ENCODE measurements at places on chromosomes 7 and 10.

DNA sequence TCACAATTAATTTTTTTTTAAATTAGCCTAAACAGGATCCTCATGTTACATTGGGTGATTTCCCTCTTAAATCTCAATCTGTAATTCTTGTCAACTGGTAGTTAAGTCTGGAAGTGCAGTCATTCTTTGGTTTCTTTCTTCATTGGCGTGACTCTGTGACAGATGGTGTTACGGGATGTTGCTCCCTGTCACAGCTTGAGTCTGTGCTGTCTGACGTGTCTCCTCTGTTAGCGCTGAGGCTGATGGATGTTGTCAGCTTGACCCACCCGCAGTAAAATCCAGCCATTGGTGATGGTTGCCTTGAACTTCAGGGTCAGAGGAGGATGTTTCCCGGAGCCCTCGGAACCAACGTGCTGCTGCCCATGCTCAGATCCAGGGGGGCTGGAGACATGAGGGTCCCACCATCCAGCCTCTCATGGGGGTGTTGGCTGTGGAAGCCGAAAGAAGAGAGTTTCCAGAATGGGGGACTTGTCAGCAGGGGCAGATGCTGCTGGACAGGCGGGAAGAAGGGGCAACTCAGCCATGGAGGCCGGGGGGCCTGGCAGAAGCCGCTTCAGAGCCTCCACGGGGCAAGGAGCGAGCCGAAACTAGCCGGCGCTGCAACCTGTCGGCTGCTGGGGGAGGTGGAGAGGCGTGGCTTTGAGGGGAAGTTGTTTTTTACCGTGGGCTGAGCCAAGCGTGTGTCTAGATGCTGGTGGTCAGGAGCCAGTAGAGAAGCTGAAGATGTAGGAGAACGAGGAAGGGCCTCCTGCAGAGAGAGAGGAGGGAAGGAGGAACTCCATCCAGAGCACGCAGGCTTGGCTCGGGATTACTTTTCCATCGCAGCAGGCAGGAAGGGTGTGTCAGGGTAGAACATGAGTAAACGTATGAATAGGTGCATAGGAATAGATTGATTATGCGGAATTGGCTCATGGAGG is 3.5 kb downstream of the SUN1 start:
- DNase-seq, result no peak

DNA sequence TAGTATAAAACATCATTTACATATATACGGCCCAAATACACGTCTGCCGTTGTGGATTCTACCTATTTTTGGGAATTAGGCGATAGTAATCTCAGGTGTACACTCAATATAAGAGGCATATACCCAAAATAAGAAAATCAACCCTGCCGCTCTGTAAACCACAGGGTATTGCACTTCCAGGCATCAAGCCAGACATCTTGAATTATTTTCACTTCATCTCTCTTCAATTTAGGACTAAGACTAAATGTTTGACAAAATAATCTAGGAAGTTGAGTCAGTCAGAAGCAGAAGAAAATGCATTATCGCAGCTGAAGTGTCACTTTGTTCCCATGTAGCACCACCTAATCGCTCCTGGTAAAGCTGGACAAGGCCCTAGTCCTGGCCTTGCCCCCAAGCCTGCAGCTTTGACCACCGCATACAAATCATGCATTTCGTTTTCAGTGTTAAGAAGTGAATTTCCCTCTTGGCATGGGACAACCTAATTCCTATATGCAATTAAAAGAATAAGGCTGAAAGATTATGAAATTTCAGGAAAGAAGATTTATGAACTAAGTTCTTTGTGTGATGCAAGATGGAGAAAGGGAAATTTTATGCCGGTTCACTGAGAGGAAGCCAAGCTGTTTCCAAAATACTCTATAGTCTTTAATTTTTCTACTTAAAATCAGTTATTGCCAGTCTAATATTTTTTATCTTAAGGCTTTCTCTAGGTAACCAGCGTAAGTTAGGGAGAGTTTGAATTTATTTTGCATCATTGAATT is 26.0 kb downstream of the CABCOCO1 start:
- no peak for DNase-seq

GRCh38 chr10:33869028-33869427 is 534.6 kb upstream of the NRP1 start:
- no peak for DNase-seq

DNA sequence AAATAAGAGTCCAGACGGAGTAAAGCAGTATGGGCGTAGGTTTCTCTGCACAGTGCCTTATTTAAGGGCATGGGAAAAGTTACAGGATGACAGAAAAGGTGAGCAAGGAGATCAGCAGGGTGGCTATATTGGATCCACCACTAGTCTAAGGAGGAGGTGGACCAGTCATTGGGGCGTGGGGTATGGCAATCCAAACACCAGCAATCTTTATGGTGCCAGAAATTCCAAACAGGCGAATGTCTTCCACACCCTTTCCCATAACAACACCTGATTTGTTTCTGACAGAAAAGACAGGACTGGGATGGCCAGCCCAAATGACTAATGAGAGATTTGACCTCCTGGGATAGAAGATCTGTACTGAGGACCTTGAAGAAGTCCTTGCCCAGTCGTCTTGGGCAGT is 181.8 kb upstream of the MBL2 start:
- no peak for DNase-seq

DNA sequence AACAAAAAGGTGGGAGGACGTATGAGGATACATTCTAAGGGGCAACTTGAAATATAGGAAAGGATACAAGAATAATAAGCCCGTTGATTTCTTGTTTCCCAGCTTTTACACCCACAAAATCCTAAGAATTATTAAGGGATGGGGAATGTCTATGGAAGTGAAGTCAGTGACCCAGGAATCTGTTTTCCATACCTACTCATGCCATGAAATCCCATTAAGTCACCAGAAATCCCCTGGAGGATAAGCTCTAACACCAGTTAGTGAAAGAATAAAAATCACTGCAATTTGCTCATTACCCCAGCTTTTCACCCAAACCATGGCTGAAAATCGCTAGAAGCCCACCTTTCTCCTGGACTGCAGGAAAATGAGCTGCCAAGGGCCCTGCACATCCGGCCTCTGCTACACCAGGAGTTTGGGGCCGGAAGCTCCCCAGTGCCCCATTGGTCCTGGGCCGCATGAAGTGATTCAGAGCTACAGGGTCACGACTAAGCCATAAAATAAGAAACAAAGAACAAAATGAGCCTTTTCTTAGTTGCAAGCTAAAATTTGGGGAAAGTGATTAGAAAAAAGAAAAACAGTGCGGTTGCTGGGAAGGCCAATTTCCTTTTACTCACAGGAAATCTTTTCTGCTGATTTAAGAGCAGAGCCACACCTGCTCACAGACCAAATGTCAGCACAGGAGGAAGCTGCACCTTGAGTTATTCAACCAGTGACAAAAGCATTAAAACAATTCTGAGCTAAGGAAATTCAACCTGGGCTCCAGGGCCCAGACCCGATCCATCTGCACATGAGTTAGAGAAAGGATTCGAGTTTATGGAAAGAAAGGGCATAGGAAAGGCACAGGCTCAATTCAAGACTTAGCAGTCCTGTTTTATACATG is 40.3 kb downstream of the HIPK2 start:
- no peak for DNase-seq

GRCh38 chr10:100697070-100697469 is 48.3 kb upstream of the PAX2 start:
- DNase-seq, result no peak

GRCh38 chr10:104577163-104577562 is 63.9 kb upstream of the SORCS3 start:
- no peak for DNase-seq

DNA sequence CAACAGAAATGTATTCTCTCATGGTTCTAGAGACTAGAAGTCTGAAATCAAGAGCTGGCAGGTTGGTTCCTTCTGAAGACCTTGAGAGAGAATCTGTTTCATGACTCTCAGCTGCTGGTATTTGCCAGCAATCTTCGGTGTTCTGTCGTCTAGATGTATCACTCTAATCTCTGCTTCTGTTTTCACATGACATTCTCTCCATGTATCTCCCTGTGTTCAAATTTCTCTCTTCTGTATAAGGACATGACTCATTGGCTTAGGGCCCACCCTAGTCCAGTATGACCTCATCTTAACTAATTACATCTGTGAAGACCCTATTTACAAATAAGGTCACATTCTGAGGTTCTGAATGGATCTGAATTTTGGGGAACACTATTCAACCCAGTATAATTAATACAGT is 82.3 kb downstream of the ANKRD7 start:
- DNase-seq, result no peak

GRCh38 chr7:30010021-30010420 is 16.5 kb downstream of the FKBP14 start:
- no peak for DNase-seq

DNA sequence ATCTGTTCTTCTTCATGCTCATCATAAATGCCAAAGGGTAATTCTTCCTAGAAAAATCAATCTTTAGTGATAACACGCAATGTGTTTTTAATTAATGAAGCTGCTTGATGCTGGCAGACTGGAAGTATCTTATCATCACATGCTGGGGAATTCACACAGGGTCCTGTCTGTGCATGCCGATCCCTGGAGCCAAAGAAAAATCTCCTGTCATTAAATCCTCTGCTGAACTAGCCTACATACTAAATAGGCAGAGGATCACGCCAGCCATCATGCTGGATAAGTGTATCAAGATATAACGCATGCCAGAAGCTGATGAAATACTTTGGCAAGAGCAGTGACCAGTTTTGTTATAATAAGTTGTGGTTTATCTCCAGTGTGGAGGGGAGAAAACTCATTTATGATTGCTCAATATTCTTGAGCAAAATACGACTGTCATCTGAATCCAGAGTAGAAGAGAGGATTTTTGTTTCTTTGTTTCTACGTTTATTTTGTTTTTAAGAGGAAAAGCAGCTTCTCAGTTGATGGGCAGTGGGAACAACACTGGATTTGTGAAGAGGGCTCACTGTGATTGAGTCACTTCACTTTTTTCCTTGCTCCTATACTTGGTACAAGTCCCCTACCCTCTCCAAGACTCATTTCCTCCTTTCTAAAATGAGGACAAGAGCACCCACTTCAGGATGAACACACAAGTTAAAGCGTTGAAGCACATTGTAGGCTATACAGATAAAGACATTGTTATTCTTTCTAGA is 649.1 kb downstream of the TNS3 start:
- DNase-seq, result no peak

DNA sequence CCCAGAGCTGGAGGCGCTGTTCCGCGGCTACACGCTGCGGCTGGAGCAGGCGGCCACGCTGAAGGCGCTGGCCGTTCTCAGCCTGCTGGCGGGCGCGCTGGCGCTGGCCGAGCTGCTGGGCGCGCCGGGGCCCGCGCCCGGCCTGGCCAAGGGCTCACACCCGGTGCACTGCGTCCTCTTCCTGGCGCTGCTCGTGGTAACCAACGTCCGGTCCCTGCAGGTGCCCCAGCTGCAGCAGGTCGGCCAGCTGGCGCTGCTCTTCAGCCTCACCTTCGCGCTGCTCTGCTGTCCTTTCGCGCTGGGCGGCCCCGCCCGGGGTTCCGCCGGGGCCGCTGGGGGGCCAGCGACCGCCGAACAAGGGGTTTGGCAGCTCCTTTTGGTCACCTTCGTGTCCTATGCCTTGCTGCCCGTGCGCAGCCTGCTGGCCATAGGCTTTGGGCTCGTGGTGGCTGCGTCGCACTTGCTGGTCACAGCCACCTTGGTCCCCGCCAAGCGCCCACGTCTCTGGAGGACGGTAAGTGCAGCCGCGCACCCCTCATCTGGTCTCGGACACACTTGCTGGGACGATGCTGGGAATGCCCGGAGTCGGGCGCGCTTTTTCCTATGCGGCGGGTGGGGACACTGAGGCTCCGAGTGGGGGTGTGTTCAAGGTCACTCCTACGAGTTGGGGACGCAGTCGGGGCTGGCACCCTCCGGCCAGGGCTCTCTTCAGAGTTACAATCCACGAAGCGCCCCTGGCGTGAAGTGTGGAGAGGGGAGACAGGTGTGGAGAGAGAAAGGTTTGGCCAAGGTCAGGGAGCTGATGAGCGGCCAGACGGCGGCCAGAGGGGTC is 717 bp downstream of the ADCY1 start:
- DNase-seq, result no peak

DNA sequence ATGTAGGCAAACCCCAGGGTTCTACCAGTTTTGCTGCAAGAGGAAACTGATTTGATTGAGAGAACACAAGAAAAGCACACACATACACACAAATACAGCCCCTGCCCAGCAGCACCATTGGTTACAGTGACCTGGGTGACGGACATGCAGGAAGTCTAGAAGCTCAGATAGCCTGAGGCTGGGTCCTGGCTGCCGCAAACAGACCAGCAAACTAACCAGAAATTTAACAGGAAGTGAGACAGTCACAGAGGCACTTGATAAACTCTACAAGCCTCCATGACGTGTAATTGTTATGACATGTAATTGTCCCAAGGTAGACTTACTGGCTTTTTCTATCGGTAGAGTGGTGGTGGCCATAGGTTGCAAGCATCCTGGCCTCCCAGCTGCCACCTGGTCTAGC is 58.9 kb downstream of the PRKAR2B start:
- no peak for DNase-seq

DNA sequence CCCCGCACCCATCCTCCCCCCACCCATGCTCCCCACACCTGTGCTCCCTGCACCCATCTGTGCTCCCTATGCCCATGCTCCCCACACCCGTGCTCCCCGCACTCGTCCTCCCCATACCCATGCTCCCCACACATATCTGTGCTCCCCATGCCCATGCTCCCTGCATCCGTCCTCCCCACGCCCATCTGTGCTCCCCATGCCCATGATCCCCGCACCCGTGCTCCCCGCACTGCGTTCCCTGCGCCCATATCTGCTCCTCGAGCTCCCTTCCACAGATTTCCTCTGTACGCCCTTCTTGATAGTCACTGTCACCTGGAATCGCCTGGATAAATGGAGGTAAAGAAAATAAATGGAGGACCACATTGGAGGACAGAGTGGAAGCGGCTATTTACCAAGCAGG is 9.9 kb downstream of the DIP2C start:
- no peak for DNase-seq

DNA sequence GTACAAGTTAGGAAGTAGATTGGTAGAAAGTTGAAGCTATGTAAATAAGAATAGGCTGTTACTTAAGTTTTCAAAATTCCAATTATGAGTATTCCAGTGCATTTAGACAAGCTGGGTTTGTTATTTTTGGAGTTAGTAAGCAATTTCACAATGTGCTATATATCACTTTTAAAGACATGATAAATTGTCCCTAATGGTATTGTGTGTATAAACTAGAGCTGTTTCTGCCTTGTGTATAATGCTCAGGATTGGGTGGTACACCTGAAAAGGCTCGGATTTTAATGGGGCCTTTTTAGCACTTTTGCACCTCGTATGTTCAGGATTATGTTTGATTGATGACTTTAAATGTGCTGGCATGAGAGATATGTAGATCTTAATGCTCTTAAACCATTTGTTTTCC is 175.8 kb downstream of the VTI1A start:
- no peak for DNase-seq

GRCh38 chr10:28201410-28202400 is 101.2 kb downstream of the MPP7 start:
- no peak for DNase-seq
